ENCODE measurements at places on chromosomes 6 and 20.

DNA sequence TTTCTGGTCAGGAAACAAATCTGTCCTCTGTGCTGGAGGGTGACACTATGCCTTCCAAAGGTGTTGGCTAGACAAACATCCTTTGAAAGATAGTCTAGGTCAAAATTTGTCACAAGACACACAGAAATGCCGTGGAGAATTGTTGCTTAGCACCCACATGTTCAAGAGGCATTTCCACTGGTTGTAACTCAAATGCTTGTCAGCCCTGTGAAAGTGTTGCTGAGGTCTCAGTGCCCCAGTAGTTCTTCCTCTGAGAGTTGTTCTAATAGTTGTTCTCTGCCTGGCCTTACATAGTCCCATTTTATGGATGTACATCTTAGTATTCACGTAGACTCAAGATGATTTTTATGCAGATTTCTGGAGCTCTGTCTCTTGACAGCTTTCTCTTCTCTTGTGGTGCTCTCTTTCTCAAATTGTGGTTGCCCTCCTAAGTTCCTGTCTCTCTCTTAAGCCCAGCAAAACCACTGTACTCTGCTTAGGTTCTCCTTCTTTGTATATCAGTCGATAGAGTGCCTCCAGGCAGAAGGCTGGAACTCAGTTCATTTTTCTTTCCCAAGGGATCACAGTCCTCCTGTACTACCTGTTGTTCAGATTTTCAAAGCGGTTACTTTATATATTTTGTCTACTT, 39.5 kb upstream of the REV3L start:
- DNase-seq = no peak

DNA sequence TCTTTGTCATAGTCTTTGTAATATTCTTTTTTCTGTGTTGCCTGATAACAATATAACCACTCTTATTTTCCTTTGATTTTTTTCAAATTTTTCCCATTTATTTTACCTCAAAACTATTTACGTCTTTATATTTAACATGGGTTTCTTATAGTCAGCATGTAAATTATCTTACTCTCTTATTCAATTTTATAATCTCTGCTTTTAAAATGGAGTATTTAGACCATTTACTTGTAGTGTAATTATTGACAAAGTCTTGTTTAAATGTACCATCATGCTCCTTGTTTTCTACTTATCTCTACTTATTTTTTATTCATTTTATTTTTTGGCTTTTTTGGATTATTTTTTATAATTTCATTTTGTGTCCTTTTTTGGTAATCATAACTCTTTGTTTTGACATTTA, 476.5 kb upstream of the MAP3K7 start:
- DNase-seq = no peak

- DNase-seq = no peak
Measured at GRCh38 chr6:142960098-142960497, 15.1 kb upstream of the HIVEP2 start.

DNA sequence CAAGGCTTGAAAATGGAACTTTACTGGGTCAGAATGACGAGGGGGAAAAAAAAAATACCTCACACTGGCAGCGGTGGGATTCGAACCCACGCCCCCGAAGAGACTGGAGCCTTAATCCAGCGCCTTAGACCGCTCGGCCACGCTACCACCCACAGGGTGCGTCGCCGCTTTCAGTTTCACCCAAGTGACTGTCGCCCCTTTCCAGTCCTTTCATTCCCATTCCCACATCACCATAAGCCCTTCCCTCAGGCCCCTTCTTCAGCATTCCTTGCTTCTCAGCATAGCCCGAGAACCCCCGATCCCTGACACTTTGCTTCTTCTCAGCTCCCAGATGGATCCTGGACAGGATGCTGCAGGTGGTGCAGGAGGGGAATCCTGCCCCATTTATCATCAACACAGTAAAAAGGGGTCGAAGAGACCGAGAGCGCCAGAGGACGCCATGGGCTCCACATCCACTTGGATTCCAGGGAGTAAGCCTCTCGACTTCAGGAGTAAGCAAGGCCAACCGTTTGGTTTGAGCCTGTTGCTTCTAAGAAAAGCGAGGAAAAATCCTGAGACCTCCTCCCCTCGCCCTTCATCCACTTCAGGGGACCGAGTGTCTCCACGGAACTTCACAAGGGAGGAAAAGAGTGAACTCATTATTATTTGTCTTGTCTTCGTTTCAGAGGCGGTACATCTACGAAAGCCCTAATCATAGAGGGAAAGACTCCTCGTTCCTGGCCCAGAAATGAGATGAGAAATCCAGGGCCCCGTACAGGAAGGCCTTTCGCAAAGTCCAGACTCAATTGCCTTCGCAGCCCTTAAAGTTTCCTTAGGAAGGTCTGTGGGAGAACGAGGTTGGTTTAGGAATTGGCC, 20.0 kb upstream of the TRIM27 start:
- DNase-seq = peak; percentile 86

DNA sequence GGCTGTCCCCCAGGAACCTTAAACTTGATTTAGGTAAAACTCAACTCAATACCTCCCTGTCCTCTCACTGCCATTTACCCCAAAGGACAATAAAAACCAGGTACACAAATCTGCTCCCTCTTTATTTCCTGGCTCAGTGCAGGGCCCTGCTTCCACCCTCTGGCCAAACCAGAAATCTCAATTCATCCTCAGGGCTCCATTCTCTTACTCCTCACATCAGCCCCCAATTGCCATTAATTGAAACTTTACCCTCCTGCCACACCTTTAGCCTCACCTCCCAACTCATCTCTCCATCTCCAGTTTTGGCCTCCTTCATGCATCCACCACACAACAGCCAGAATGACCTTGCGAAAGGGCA, 10.5 kb downstream of the ZBTB2 start:
- DNase-seq = no peak

DNA sequence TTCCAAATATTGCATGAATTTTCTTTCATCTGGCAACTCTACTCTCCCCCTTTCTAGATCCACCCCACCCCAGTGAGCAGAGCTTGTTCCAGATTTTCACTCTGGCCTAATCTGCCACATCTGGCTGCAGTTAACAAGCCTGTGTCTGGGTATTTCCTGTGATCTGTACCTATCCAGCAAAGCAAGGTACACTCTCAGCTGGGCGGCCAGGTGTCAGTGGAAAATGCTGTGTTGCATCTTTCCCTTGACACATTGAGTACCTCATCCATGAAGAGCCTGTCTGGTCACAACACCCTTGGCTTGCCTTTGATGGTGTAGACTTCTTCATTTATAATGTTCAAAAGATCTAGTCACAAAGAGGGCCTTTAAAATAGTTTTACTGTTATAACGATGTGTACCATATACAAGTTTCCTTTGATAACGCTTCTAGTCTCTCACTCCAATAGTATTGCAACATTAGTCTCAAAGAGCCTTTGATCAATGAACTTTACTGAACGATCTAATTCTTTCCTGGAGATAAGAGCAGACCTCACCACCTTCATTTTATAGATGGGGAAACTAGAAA, 6.0 kb upstream of the RNF182 start:
- DNase-seq = no peak

DNA sequence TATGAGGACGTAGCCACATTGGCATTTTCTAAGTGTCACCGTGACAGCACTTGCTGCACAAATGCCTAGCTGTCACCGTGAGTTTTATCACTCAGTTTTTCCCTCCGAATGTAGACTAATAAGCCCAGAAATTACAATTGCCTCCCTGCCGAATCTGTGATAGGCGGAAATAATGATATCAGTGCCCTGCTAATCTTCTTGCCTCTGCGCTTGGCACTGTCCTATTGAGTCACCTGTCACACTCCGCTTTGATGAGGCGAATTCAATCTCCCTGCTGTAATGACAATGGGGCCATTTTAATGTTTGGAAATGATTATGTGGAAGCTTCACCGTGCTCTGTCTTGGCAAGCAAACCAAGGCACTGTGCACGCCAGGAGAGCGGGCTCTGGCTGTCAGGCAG, 112.8 kb downstream of the LINC00237 start:
- DNase-seq = no peak

DNA sequence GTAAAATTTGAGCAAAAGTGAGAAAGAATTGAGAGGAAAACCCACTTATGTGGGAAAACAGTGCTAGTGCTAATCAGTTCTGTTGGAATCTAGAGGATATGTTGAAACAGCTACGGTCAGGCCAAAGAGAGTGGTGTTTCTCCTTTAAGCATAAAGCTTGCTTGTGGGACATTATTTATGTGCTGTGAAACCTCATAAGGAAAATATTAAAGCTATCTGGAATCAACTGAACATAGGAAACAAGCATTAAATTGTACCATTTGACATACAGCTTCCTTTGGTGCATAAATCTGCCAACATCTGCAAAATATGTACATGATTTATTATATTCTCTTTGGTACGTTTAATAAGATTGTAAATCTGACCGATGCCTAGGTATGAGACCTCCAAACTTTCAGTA, 182.5 kb upstream of the PDE10A start:
- DNase-seq = no peak

DNA sequence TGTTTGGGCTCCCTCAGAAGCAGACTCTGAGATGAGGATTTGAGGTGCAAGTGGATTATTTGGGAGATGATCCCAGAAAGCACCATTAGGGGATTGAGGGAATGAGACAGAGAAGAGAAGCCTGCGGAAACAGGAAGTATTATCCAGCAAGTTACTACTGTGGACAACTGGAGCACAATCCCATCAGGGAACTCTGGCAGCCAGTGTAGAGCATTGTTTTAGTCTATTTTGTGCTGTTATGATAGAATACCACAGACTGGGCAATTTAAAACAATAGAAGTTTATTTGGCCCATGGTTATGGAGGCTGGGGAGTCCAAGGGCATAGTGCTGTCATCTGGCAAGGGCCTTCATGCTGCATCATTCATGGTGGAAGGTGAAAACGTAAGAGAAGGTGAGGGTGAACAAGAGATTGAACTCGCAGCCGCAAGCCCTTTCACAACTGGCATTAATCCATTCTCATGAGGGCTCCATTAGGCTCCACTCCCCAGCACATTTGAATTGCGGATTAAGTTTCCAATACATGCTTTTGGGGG, 43.5 kb upstream of the SLC9A8 start:
- no peak for DNase-seq

GRCh38 chr6:18561037-18561750, 174.0 kb downstream of the RNF144B start:
- no peak for DNase-seq

DNA sequence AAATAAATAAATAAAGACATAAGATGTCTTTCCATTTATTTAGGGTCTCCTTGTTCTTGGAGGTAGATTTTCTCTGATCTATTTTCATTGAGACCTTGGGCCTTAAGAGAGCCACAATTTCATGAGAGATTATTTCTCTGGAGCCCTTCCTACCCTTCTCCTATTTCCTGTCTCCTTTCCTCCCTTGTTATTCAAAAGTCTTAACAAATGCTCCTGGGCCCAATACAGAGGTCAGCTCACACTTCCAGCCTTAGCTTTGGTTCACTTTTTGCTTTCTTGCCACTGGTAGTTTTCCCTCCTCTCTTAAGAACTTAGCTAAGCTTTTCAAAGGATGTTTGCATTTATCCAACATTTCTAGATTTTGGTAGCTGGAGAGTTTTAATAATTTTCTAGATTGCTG, 44.0 kb downstream of the PTPRA start:
- no peak for DNase-seq

GRCh38 chr20:16003310-16003709, 569.9 kb downstream of the KIF16B start:
- no peak for DNase-seq

DNA sequence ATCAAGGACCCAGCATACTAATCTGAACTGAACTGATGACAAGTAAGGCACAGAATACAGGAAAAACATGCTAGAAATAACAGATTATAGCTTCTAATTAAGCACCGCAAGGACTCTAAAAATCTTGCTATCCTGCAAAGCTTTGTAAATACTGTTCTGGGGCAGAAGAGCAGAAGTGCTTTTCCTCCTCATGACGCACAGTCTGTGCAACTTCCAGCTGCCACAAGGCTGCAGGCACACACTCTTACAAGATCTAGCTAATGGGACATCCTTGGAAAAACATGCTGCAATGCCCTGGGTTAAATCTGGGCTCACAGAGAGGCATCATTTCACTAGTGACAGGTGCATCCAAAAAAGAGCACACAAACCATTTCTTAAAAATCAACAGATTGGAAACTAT, 188.6 kb downstream of the GJA10 start:
- DNase-seq = no peak

- DNase-seq = no peak
Measured at GRCh38 chr20:9166153-9166780, 97.4 kb downstream of the PLCB4 start.
